ENCODE measurements at places on chromosomes 5 and 9. TPM values are rescaled to one million over a fixed set of nuclear protein-coding genes. Genes with fewer than 3 reads are reported as not detected.

Gene PPP3R2
- total RNA-seq, result not detected

Gene SPATA31A3
- total RNA-seq, result not detected

Gene BRIX1
- total RNA-seq, result 53.1 TPM

Gene LRRC70
- total RNA-seq, result 1.4 TPM

Gene SLIT3
- total RNA-seq, result 2.5 TPM

Gene GNA14
- total RNA-seq, result under 0.01 TPM

Gene FBP1
- not detected for total RNA-seq

Gene IFNA13
- not detected for total RNA-seq

Gene PAEP
- not detected for total RNA-seq

Gene MARCOL
- total RNA-seq, result not detected
